Kidney glomerular epithelial cell (primary cell): ENCODE measurements at places on chromosomes 4 and X.

DNA sequence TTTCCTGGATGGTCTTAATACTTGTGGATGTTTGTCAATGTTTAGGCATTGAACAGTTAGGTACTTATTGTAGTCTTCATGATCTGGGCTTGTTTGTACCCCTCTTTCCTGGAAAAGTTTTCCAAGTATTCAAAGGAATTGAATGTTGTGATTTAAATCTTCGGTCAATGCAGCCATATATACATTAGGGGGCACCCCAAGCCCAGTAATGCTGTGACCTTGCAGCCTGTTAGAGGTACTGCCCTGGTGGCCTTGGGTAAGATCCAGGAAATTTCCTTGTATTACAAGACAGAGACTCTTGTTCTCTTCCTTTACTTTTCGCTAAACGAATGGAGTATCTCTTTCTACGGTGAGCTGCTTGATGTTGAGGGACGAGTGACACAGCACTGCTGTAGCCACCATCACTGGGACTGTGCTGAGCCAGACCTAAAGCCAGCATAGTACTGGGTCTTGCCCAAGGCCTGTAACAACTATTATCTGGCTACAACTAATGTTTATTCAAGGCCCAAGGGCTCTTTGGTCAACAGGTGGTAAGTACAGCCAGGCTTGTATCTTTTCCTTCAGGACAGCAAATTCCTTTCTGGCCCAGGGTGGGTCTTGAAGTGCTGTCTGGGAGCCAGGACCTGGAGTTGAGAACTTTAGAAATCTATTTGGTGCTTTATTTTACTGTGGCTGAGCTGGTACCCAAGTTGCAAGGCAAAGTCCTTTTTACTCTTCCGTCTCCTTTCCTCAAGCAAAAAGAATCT is 118.3 kb upstream of the ATOH1 start:
- DNase-seq, result no peak

- DNase-seq, result no peak
These were observed 1.2 kb downstream of the BCOR start for GRCh38 chrX:40096395-40097091.

- DNase-seq, result no peak
These were observed 135.8 kb upstream of the NDST3 start for GRCh38 chr4:117898496-117898895.

DNA sequence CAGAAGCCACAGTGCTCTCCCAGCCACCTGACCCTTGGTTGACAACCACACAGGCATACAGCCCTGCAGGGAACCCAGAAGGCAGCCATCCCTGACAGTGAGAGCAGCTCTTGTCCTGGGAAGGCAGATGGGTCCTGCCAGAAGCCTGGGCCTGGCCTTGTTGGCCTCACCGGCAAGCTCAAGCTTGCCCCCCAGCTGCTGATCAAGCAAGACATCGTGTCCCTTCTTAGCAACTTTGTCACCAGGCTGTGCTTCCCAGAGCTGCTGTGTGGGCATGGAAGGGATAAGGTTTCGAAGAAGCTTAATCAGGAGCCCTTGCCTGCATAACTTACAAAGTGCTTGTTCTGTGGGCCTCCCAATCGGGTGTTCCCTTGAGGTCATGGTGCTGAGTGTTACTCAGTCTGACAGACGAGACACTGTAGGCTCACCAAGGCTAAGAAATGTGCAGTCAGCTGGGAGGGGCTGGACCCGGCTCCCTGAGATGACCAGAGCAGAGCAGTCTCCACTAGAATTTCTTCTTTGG is 6.8 kb upstream of the ABLIM2 start:
- no peak for DNase-seq

DNA sequence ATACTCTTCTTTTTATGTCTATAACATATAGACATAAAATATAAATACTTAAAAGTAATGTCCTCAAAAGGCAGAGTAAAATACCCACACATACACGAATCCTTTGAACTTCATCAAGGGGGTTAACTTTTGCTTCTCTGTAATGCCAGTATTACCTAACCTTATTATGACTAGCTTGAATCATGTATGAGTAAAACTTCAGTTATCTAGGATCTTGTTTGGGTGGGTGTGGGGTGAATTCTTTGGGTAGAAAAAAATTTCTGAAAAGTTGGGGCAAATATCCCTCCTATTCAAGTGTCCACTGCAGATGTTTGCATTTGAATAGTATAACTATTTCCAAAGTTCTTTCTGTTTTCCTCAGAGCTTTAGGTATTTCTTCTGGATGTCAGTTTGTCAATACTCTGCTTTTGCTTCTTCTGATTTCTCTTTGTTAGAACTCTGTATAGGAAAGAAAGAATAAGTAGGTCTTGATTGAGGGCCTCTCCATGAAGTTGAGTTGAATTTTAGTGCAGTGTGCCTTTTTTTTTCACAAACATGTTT is 173.8 kb downstream of the ADGRL3 start:
- peak; percentile 48 for DNase-seq

DNA sequence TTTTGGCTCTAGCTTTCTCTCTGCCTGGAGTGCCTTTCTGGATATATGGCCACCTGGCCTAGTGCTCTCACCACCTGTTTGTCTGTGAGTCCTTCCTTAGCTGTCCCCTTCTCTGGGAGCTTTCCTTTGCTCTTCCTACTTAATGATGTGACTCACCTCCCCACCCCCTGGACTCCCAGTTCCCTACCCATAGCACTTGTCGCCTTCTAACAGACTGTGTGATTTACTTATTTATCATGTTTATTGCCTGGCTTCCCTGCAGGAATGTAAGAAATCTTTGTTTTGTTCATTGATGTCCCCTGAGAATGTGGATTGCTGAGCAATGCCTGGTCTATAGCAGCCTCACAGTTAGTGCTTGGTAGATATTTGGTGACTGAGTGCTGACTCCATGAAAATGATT is 18.9 kb downstream of the ADD1 start:
- DNase-seq, result peak; percentile 79
